ENCODE measurements at places on chromosomes 3 and 15.

- peak; percentile 45 for DNase-seq
These were observed 67.0 kb downstream of the CSNK1G1 start for GRCh38 chr15:64288999-64289398.

GRCh38 chr3:133258358-133258757 lies 141.5 kb upstream of the BFSP2 start:
- no peak for DNase-seq

DNA sequence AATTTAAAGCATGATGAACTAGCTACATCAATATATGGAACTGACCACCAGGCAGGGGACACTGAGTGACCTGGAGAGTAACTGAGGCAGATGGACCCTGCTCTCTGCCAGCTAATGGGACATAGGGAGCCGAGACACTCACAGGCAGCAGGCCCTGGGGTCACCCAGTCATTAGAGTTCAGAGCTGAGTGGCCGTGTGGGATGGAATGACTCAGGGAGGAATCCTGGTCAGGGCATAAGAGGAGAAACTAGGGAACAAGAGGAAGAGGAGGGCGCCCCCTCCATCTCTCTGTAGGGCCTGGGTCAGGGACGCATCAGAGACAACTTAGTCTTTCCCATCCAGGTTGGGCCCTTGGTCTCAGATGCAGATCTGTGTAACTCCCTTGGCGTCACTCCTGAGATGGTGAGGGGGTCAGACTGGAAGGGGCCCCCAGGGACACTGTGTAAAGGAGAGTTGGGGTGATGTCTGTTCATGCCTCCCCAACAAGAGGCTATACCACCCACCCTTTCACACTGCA lies 39.8 kb downstream of the CCDC12 start:
- DNase-seq: no peak

GRCh38 chr15:100727291-100727851 lies 125.0 kb downstream of the ASB7 start:
- DNase-seq: no peak

DNA sequence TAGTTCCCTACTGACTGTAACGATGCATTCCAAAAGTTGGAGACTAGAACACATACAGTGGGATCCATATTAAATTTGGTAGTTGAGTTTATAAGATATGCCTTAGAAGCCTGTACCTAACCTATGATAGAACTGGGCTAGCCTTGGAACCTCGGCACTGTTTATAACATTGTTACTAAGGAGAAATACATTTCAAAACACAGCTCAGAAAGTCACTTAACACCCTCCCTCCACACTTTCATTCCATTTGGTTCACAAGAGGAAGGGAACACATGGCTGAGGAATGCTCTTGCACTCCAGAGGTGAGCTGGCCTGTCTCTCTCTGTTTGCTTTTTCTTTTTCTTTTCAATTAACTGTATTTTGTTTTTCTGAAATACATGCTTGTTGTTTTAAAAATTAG lies 48.7 kb upstream of the TSC22D2 start:
- peak; percentile 57 for DNase-seq

GRCh38 chr3:15572138-15572537 lies 29.2 kb downstream of the HACL1 start:
- no peak for DNase-seq

DNA sequence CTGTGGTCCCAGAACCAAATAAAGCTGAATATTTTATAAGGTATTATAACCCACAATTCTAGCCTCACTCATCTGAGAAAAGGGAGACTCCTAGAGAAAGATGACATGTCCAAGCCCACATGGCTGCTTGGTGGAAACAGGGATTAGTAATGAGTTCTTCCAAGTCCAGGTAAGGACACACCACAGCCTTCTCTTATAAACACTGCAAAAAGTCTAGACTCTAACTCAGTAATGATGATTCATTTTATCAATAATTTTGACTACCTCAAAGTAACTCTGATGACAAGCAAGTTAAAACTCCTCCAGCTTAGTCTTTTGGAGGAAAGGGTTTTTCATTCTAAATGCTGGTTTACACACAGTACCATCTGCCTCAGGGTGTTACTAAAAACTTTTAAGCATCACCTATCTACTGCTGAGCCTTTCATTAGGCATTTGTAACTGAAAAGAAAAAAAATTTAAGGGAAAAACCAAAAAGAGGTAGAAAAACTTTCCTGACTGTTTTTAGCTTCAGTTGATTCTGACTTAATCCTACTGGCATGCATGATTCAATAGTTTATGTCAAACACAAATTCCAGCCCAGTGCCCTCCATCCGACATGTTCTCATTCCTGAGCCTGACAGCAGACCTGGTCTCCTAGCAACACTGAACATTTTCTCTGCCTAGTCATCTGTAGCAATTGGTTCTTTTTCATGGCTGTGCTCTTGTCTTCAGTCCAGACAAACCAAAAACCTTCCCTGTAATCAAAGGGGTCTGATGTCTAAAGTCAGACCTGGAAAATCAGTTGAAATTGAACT lies 43.9 kb downstream of the P3H2 start:
- peak; percentile 98 for DNase-seq

- peak; percentile 89 for DNase-seq
These were observed 95.2 kb downstream of the CHSY1 start for GRCh38 chr15:101156509-101157159.

GRCh38 chr3:7573330-7573729 lies 712.4 kb downstream of the GRM7 start:
- DNase-seq: no peak

DNA sequence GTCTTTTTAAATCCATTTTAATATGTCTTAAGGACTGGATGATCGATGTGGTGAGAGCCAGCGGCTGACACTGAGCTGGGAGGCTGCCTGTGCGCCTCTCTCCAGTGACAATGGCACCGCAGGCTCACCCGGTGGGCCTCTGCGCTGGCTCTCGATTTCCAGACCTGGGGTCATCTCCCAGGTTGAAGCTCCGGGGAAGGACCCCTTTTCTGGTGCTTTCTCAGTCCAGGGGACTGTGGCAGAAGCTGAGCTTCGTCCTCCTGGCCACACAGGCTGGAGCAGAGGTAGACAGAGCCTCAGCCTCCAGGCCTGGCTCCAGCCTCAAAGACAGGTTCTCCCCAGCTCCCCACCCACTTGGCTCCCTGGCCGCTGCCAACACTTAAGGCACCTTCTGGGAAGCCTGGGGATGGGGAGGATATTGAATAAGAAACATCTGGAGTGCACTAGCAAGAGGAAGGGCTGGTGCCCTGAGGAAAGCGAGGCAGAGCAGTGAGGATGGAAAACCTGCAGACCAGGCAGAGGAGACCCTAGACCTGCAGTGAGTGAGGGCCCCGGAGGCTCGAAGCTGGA lies 154.2 kb upstream of the SMAD3 start:
- no peak for DNase-seq

GRCh38 chr3:69408542-69408941 lies 22.7 kb upstream of the FRMD4B start:
- no peak for DNase-seq

DNA sequence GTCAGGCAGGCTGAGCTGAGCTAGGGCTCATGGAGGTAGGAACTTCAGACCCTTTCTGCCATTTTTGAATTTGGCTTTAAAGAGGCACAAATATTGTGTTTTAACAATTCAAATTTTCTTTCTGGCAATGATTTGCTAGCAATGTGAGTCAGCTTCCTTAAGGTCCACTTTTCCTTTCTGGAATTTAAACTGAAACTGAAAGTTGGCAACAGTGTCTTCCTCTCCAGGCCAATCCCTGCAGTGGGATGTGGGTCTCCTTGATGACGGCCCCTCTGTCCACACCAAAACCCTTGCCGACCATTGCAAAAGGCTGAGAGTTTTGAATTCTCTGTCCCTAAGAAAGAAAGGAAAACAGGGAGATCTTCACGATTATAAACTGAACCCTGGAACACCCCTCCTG lies 27.1 kb downstream of the RPSA start:
- peak; percentile 62 for DNase-seq

DNA sequence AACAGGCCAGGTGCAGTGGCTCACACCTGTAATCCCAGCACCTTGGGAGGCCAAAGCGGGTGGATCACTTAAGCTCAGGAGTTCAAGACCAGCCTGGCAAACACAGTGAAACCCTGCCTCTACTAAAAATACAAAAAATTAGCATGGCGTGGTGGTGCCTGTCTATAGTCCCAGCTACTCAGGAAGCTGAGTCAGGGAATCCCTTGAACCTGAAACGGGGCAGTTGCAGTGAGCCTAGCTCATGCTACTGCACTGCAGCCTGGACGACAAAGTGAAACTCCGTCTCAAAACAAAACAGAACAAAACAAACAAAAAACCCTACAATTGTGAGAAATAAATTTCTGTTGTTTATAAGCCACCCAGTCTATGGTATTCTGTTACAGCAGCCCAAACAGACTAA lies 94.7 kb downstream of the PIK3CB start:
- no peak for DNase-seq

GRCh38 chr3:184514171-184514490 lies 47.5 kb upstream of the EPHB3 start:
- no peak for DNase-seq

DNA sequence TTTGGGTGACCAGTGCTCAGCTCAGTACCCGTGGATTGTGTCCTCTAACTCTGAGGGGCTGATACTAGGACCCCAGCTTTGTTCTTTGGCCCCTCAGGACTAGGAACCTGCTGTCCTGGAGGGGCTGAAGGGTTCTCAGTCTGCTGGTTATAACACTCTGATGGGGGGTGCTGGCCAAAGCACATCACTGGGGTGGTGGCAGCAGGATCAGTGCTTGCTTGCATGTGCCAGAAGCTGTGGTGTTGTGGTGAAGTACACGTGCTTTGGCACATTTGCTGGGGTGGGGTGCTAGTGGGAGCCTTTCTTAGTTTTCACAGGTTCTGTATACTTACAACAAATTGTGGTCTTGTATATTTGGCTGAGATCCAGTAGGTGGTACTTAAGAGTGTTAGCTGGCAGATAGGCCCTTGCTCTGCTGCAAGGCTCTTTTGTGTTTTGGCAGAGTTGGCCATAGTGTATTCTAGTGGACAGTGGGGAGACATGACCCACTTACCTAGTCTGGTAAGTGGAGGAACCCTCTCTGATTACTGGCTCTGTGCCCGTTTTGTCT lies 344.3 kb downstream of the EDEM1 start:
- no peak for DNase-seq

- DNase-seq: no peak
These were observed 18.8 kb upstream of the GATM start for GRCh38 chr15:45397116-45397665.

DNA sequence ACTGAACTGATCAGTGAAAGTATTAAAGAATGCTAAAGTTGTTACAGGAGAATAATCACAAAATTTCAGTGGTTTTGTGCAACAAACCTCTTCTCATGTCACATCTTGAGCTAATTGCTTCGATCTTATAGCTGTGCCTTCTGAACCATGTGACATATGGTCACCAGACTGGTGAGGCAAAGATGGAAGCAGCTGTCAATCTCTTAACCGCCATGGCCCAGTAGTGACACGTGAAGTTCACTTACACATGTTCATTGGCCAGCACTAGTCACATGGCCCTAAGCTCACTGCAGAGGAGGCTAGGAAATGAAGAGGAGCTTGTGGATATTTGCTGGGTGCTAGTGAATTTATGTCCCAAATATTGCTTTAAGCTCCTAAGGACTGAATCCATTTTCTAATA lies 32.5 kb downstream of the BOC start:
- DNase-seq: no peak

DNA sequence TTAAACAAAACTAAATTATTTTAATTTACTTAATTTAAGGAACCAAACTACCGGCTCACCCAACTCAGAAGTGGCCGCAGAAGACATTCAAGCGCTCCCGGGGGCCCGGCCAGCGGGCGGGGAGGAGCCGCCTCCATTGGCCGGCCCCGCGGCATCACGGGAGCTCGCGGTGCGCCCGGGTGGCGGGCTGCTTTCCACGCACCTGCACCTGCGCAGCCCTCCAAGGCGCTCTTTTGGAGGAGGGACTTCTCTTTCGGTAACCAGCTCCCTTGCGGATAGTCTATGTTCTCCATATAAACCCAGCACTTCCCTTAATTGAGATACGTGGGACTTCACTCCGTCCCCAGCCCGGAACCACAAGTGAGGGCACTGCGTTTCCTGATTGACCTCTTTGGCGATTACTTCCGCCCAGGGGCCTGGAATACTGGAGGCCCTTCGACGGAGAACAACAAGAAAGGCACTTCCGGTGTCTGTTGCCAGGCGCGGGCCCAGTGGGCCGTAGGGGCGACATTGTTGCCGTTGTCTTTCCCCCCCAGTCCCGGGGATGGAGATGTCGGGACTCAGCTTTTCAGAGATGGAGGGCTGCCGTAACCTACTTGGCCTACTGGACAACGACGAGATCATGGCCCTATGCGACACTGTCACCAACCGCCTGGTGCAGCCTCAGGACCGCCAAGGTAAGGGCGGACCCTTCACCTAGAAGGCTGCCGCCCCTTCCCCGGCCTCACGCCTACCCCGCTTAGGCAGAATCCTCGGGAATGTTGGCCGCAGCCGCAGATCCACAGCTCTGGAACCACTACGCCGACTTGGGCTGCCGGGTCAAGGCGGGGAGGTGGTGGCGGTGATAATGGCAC lies at the start of gene C3orf38:
Gene C3orf38 (plus strand): TSS at position 451 of the 854 bp plus-strand sequence. CDS start 94 bp downstream, at position 545.
- DNase-seq: peak; percentile 92

DNA sequence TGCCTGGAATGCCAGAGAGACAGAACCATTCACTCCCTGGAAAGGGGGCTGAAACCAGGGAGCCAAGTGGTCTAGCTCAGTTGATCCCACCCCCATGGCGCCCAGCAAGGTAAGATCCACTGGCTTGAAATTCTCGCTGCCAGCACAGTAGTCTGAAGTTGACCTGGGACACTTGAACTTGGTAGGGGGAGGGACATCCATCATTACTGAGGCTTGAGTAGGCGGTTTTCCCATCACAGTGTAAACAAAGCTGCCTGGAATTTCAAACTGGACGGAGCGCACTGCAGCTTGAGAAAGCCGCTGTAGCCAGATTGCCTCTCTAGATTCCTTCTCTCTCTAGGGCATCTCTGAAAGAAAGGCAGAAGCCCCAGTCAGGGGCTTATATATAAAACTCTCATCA lies 310.7 kb upstream of the DPPA4 start:
- no peak for DNase-seq

DNA sequence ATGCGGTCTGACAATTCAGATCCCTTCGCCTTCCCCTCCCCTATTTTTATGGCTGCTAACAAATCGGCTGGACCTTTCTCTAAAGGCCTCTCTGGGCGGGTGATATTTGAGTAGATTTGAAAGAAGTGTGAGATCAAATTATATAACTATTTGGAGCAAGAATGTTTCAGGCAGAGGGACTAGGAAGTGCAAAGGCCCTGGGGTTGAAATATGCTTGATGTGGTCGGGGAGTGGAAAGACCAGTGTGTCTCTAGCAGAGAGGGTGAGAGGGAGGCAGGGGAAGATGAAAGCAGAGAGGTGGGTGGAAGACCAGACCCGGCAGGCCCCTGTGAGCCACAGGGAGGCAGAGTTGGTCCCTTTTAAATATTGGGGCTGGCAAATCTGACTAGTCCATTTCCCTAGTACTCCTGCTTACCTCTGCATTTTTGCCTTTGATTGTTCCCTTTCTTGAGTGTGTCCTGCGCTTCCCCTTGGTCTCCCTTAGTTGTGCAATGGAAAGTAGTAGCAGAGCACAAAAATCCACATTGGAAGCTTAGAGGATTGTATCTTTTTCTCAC lies 32.3 kb downstream of the SLCO3A1 start:
- no peak for DNase-seq
